ENCODE measurements at places on chromosomes 16 and 17.

GRCh38 chr16:69544088-69544487 lies 21.7 kb upstream of the NFAT5 start:
- DNase-seq, result no peak

DNA sequence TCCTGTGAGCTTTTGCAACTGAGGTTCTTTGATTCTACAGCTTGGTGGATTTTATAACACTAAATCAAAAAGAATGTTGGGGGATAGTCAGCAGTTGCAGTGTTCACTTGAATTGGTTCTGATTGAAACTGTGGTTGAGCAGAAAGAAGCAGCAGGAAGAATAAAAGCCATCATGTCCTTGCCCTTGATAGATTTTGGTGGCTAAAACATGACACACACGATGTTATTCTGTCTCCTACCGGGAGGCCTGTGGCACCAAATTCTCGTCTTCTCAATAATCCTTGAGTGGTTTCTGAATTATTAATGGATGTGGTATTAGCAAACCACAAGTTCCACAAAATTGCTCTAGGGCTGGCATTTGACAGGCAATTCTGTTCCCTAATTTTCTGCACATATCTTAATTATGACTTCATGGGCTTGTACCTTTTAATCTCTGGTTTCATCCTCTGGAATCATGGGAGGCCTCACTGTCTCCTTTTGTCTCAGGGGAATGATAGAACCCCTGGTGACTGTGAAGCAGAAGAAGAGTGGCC lies 338.2 kb downstream of the SNX29 start:
- DNase-seq, result no peak

- DNase-seq, result no peak
Measured at GRCh38 chr17:79927136-79927661, 88.0 kb upstream of the CBX4 start.

GRCh38 chr17:17826342-17826713 lies 10.5 kb downstream of the SREBF1 start:
- DNase-seq, result no peak

DNA sequence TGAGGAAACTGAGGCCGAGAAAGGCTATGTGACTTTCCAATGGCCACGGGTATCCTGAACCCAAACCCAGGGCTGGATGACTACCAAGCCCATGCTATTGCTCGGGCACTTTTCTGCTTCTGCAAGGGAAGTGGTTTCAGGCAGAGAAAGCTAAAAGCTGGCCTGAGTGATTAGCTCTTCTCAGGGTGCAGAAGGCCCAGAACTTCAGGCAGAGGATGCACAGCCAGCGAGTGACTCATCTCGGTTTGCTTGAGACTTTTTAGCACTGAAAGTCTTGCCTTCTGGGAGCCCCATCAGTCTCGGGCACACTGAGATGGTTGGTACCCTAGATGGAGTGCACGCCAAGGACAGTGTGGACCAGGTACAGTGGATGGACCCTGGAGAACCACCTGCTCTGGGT lies 129.5 kb upstream of the SDK2 start:
- DNase-seq, result no peak

DNA sequence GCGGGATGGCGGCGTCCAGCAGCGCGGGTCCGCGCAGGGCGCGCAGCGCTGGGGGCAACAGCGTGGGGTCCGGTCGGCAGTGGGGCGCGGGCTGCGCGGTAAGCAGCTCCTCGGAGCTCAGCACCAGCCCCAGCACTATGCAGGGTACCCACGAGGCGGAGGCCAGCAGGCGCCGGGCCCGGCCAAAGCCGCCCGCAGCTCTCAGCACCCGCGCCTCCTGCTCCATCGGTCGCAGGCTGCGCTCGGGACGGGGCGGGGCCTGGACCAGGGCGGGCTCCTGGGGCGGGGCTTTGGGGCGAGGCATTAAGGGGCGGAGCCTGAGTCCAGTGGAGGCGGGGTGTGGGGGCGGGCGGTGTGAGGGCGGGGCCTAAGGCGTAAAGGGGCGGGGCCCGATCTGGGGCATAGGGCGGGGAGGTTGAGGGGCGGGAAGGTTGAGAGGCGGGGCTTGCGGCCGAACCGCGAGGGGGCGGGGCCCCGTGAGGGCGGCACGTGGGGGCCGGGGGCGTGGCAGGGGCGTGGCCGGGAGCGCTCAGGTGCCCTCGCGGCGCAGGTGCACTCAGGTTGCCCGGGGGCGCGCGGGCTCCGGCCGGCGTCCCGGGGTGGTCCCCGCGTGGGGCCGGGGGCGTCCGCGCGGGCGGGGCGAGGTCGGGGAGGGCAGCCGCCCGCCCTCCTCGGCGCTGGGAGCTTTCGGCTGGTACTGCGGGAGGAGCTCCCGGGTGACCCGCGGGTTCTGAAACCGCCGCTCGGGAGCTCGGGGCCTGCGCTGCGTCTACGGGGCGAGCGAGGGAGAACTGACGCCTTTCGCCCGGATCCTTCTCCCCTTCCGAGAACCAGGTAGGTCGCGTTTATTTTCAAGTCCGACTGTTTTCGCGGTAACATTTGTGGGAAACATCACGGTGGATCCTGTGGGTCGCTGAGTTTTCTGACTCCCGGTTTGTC lies 1.4 kb upstream of the SLC22A31 start:
- no peak for DNase-seq

- no peak for DNase-seq
Measured at GRCh38 chr17:42055027-42055426, 4.6 kb upstream of the C17orf113 start.

DNA sequence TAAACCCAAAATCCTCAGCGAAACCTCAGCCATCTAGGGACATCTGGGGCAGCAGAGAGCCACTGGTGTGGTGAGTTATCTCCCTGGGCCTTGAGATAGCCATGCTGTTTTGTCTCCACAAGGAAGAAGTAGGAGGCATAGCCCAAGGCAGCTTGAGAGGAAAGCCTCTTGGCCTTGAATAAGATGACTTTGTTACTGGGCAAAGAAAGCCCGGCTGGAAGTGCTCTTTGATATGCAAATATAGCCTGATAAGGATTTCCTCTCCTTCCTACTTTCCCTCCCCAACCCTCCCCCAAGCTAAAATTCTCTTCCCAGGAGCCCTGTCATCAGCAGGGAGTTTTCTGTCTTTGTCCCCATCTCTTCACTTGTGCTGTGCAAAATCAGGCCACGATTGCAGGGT lies 694.4 kb downstream of the MAF start:
- no peak for DNase-seq

DNA sequence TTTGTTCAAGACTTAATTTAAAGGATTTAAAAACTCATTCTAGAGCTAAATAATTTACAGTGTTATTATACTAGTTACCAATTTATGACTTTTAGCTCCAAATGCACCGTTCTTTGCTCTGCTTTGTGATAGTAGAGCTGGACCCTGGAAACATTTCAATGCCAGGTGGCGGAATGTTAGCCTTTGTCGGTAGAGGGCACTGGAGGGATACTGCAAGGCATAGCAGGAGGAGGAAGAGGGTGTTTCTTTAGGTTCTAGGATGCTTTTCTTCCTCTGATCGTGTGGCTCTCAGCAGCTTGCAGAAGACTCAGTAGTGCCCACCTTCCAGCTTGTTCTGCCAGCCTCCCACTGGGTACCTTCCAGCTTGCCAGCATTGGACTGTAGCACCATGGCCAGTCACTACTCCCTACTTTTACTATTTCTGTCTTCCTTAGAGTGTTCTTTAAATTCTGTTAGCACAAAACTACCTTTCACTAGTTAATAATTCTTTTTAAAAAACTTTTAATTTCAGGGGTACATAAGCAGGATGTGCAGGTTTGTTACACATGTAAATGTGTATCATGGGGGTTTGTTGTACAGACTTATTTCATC lies 325.3 kb downstream of the UTP18 start:
- no peak for DNase-seq

DNA sequence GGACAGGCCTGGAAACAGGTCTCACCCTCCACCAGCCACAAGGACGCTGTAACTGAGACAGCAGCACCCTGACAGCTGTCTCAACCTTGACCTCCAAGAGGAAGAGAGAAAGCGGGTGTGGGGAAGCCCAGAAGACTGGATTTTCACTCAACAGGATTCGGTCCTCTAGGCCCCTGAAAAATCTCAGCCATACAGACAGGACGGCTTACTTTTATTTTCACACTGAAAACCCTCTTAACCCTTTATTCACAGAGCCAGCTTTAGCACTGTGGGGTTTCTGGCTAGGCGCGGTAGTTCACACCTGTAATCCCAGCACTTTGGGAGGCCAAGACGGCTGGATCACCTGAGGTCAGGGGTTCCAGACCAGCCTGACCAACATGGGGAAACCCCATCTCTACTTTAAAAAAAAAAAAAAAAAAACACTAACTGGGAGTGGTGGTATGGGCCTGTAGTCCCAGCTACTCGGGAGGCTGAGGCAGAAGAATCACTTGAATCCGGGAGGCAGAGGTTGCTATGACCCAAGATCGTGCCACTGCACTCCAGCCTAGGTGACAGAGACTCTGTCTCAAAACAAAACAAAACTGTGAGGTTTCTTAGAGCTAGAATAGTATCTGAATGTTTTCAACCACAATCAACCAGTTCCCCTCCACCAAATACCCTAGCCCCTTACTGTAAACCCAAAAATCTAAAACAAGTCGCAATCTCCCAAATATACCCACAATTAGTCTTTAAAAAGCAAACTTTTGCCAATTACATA lies 5.3 kb downstream of the ANKRD11 start:
- DNase-seq, result no peak

GRCh38 chr16:88778271-88778525 lies 6.8 kb downstream of the PIEZO1 start:
- DNase-seq, result no peak

DNA sequence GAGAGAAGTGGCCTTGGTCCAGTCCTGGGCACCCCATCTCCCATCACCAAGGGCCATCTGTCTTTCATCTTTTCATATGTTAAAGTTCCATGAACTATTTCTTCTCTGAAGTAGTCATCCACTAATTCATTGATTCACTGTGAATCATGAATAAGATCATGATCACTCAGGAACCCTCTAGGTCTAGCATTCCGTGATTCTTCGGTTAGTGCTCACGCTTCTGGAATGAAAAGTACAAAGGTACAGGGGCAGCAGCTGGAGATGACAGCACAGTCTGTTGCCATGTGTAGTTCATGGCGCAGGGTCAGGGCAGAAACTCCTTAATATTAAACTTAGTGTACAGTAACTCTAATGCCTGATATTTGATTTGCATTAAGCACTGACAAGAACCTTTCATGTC lies 127.1 kb downstream of the CDH13 start:
- no peak for DNase-seq

DNA sequence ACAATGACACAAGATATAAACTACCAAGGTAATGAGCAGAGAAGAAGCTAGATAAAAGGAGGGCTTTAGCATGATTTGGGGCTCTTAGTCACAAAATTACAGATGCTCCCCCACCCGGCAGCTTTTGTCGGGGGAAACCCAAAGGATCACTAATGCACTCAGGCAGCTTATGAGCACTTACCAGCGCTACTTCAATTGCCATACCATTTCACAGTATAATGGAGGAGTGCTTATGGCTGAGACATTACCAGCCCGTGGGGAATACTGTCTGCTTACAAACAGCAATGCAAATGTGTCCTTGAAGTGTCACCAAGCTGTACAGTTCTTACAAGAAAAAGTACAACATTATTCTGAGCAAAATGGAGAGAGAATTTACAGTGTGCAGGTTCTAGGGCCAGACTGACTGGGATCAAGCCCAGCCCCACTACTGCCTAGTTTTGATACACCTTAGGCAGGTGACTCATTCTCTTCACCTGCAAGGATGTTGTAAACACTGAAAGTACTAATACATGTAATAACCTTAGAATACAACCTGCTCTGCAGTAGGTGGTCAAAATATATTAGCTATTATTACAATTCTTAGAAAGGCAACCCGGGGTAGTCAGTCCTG lies 16.3 kb downstream of the ANKFY1 start:
- no peak for DNase-seq

DNA sequence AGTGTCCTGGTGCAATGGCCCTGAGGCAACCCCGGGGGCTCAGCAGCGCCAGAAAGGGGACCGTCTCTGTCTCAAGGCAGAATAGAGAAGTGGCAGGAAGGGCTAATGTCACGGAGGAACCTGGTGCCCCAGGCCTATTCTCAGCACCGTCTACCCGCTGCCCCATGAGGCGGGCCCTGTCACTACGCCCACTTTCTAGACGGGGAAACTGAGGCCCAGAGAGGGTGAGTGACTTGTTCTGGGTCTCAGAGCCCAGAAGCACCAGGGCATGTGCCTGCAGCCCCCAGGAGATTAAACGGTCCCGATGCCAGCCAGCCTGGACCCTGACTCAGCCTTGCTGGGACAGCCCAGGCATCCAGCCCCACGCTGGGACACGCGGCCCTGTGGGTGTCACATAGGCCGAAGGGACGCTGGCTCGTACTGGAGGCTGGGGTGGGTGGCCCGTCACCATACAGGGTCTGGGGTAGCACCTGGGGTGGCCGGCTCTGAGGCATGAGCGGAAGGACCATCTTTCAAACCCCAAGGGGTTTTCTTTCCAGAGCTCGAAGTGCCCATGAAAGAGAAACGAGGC lies 40.2 kb upstream of the PABPN1L start:
- DNase-seq, result no peak

- DNase-seq, result no peak
Measured at GRCh38 chr16:52418201-52418600, 128.7 kb downstream of the TOX3 start.

GRCh38 chr16:74480150-74481029 lies 59.1 kb upstream of the CLEC18B start:
- no peak for DNase-seq

DNA sequence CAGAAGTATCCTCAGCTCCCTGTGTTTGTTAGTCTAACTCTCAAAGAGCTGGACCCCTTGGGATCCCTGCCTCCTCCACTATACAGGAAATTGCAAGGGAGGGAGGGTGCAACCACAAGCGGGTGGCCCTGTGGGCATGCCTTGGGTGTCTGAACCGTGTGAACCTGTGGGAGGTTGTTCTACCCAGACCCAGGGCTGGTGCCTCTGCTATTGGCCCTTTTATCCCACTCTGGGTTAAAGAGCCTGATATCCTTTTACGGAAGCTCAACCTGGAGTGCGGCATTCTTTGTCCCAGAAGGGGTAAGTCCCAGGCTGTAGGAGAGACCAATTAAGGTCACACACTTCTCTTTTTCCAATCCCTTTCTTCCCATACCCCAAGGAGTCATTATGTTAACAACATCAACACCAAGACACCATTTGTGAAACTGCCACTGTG lies 53.4 kb downstream of the ARSG start:
- no peak for DNase-seq

DNA sequence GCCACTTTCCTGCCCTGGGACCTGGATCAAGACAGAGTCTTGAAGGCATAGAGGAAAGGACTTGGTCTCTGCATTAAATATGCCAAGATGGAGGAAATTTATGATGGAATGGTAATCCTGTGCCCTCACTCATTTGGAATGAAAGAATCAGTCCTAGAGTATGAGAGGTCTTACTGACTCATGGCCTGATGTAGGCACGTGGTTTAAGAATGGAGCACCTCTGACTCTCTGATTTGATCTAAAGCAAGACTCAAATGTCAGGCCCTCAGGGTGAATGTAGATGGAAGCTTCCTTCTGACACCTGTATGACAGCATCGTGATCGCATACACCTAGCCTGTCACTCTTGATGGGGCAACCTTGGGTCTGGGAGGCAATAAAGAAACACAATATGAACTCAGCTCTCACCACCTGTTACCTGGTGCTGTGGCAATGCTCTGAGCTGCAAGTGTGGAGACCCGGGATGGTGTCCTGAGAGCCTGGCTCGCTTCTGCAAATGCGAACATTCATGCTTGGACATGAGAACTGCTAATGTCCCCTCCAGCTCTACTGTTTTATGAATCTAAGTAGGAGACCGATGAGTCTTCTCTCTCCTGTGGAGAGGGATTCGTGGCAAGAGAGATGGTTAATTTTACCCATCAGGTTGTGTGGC lies 229.9 kb downstream of the ABCC12 start:
- no peak for DNase-seq

- DNase-seq, result no peak
Measured at GRCh38 chr17:49664706-49665211, 13.1 kb downstream of the SPOP start.
